Renal cortex interstitium (tissue), 15 donors: ENCODE measurements at places on chromosomes 3 and 15. TPM values are rescaled to one million over a fixed set of nuclear protein-coding genes. Genes with fewer than 3 reads are reported as not detected.

Gene TRIM42
- polyA plus RNA-seq: not detected

Gene SH2D7
- 0.83 TPM for polyA plus RNA-seq

Gene KIF15
- polyA plus RNA-seq: 21.2 TPM

DNA sequence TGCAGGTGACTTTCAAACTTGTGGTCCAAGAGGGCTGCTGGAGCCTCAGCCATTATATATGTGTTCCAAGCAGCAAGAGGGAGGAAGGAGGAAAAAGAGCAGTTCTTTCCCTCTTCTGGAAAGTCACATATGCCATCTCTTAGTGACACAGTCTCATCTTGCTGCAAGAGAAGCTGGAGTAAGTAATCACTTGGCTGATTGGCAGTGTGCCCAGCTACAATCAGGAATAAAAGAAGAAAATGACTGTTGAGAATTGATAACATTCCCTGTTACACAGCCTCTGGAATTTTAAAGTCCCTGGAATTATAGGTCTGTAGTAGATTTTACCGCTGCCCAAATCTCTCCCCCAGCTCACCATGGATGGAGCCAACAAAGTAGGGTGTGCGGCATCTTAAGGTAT lies 31.4 kb upstream of the LYZL4 start:
- no peak for DNase-seq

- no peak for DNase-seq
Measured at GRCh38 chr3:172394692-172395091, 53.6 kb downstream of the GHSR start.
